Fibroblast of mammary gland (primary cell): ENCODE measurements at places on chromosomes 7 and 10.

DNA sequence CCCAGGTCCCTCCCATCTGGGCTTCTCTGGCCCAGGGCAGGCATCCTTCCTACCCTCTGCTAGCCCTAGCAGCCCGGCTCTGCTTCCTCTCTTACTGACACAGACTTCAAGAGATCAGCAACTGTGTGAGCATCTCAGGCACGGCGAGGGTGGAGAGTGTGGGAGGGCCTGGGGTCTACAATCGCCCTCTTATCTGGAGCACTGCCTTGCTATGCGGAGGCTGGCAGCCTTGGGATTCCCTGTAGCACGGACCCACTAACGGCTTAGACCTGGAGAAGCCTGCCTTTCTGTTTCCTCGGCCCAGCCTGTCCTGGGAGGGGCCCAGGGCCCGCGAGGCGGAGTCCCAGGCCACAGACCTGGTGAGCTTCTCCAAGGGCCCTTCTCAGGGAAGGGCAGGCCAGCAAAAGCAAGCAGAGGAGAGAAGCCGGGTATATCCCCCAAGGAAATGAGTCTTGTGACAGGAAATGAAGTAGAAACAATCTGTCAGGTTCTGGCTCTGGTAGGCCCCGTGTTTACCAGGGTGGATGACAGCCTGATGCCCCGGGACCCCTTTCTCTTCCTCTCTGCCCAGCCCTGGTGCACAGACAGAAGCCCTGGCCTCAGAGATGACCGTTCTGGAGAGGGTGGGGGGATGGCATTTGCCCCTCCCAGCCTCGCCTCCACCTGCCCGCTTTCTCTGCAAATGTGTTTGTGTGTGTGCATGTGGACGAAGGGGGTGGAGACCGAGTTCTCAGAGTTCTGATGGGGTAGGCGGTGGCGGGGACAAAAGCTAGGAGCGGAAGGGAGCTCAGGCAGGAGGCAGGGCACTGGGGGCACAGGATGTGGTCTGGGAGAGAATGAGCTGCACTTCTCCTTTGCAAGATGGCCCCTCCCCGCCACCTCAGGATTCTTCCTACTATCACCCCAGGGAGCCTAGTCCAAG is 2.5 kb downstream of the LRCH4 start:
- DNase-seq = peak; percentile 51

- no peak for DNase-seq
Measured at GRCh38 chr7:150665089-150665748, 20.3 kb upstream of the GIMAP2 start.

GRCh38 chr10:22712956-22713852 is 1.2 kb downstream of the PIP4K2A start:
- DNase-seq = peak; percentile 42

DNA sequence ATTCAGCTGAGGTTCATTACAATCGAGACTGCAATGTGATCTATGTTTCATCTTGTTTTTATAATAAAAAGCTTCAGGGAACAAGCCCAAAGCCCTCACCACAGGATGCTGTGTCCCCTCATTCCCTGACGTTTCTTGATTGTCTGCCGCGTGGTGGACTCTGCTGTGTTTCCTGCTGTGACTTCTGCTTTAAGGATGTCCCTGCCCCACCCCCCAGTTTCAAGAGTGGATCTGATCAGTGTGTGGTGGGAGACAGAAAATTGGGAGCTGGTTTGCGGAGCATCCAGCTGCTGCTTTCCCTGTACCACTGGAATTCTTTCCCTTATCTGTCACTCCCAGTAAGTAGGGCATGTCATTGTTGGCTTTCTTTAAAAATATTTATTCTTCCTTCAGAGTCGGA is 86.2 kb downstream of the CREM start:
- no peak for DNase-seq

DNA sequence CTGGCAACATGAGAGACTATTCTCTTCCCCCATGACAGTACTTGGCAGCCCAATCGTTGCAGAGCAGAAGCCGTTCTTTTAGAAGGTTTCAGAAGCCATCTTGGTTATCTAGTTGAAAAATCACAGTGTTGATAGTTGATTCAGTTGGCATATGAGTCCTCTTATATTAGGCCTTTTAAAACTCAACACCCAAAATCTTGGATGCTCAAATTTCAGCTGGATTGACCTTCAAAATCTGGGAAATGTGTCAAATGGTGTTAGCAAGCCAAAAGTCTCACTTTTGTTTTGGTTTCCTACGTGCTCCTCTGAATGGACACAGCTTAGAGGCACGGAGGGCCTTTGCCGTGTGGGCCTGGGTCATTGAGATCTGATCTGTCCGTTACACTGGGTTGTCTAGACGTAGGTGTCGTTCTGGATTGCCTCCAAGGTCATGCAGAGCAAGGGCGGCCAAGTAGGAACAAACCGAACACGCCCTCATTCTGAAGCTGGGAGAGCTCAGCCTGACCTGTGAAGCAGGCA is 59.3 kb upstream of the BMPER start:
- DNase-seq = peak; percentile 62

DNA sequence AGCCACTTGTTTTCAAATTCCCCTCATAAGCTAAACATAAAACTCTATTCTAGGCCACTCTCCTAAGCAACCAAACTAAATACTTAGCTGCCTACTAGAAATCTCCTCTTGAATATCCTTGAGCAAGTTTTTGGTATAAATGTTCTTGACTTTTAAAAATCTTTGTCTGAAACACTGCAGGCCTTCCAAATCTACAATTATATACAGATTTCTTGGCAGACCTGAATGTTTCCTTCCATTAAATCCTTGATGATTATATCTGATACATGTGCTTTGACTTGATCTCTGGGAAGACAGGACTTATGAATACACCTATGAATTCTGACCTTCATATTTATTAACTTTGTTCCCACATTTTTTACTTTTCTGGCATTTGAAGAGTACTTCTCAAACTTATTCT is 314.5 kb downstream of the CACNA2D1 start:
- no peak for DNase-seq

DNA sequence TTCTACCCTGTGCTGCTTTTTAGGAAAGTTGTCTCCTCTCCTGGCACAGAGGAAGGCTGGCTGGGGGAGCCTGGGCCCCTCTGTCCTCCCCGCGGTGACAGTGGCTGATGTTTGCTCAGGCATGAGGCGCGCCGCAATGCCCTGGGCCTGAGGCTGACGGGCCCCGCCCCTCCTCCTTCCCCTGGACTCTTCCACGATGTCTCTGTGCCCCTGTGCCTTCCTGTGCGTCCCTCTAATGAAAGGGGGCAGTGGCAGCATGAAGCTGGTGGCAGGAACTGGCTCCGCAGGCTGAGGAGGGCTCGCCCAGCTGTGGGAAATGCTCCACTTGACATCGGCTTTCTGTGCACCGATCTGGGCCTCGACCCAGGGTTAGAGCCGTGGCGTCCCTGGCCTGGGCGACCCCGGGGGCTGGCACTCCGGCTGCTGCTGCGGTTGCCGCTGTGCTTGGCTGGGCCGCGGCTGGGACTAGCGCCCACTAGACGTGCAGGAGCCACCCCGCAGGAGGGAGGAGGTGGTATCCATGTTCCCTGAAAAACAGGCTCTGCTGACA is 67.9 kb downstream of the ZNF680 start:
- no peak for DNase-seq

DNA sequence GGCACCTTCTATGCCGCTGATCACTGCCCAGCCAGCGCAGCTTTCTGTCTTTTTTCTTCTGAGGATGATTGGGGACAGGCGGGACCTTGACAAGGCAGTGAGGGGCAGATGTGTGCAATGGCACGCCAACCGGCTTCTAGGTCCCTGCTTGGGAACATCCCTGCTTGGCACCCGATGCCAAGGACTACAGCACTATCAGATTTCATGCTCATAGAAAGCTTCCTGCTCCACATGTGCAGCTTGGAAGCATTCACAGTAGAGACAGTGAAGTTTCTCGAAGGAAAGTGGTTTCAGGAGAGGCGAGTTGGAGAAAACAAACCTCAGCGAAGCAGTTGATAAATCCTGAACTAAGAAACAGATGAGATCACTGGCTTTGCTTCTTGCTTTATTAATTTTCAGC is 267.5 kb upstream of the HABP2 start:
- DNase-seq = no peak

- no peak for DNase-seq
Measured at GRCh38 chr10:29851241-29851640, 208.1 kb downstream of the JCAD start.

DNA sequence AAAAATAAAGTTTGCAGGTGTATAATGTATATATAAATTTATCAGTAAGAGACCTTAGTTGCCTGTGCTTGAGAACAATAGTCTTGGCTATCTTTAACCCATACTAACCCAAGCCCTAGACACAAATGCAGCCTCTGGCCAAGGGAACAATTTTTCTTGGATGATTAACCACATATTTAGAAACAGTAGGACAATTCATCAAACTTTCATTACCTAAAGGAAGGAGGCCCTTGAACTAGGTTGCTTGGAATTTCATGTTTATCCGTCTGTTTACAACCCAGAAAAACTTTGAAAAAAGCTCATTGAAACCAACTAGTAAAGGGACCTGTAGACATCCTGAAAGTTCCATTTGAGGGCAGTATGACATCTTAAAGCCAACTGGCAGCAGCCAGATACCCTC is 8.9 kb upstream of the ERLIN1 start:
- no peak for DNase-seq

GRCh38 chr7:50292763-50293162 is 11.8 kb upstream of the IKZF1 start:
- DNase-seq = no peak

DNA sequence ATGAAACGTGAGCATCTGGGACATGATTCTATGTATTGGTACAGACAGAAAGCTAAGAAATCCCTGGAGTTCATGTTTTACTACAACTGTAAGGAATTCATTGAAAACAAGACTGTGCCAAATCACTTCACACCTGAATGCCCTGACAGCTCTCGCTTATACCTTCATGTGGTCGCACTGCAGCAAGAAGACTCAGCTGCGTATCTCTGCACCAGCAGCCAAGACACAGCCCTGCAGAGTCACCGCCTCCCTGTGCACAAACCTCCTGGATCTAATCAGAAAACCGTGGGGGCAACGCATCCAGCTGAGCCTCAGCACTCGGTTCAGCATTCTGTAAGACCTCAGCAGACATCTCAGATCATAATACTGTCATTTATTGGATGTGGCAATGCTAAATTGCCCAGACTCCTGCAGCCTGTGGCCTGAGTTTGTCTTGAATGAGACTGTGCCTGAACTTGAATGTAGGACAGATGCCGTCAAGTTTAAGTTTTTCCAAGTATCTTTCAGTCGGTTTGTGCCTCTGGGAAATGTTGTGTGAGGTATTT is 41.5 kb upstream of the PRSS58 start:
- no peak for DNase-seq

- no peak for DNase-seq
Measured at GRCh38 chr10:44862006-44862751, 49.0 kb upstream of the TMEM72 start.
